Kidney epithelial cell (primary cell): ENCODE measurements at places on chromosomes 12 and 14. TPM values are rescaled to one million over a fixed set of nuclear protein-coding genes. Genes with fewer than 3 reads are reported as not detected.

The KRT77 gene
- not detected in 2 replicates for total RNA-seq

The ARMH4 gene
- 4.1 and 4.2 TPM in 2 replicates for total RNA-seq

The TRHDE gene
- total RNA-seq: 5.6 and 5.8 TPM in 2 replicates

The EML1 gene
- 6.4 and 11.6 TPM in 2 replicates for total RNA-seq

The VPS33A gene
- 21.7 and 26.3 TPM in 2 replicates for total RNA-seq

The SLC25A21 gene
- total RNA-seq: 2.1 and 51.1 TPM in 2 replicates

The TGM1 gene
- total RNA-seq: 3.1 and 12.3 TPM in 2 replicates

The KRT79 gene
- total RNA-seq: not detected in 2 replicates

The BEGAIN gene
- total RNA-seq: 3.2 and 9.3 TPM in 2 replicates

The SYCP3 gene
- total RNA-seq: 0.07 TPM in 1 of 2 replicates, not detected in the other

The VRTN gene
- total RNA-seq: not detected in 2 replicates

The GLS2 gene
- total RNA-seq: 2.3 and 3.3 TPM in 2 replicates

The LPAR5 gene
- 3.8 and 5.2 TPM in 2 replicates for total RNA-seq
